Left colon (tissue), 2 donors: ENCODE measurements at places on chromosomes 2 and 18. TPM values are rescaled to one million over a fixed set of nuclear protein-coding genes. Genes with fewer than 3 reads are reported as not detected.

The GREB1 gene
- total RNA-seq, result 2.0 TPM

The SLC38A11 gene
- 5.7 TPM for total RNA-seq

The ZNF892 gene
- total RNA-seq, result 1.9 TPM

The DIPK1C gene
- total RNA-seq, result 0.06 TPM

DNA sequence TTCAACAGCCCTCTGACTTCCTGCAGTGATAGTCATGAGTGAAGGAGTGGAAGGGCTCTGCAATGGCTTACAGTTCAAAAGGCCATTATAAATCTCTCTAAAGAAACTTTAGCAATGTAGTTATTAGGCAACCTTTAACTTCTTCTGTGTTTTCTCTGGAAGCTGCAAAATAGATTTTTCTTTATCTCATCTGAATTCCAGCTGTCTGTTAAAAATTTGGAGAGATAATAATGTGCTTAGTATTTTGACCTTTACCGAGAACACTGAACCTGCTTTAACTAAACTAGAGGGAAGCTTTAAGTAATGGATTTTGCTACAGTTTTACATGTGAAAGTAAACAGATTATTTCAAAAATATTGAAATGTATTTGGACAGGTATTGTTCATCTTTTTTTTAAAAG lies 847.9 kb downstream of the ERBB4 start:
- DNase-seq, result no peak

- peak; percentile 43 for DNase-seq
These were observed 123.2 kb upstream of the BCL2L11 start for GRCh38 chr2:110997331-110998045.

GRCh38 chr2:7083580-7084509 lies 166.6 kb downstream of the RNF144A start:
- DNase-seq, result no peak

DNA sequence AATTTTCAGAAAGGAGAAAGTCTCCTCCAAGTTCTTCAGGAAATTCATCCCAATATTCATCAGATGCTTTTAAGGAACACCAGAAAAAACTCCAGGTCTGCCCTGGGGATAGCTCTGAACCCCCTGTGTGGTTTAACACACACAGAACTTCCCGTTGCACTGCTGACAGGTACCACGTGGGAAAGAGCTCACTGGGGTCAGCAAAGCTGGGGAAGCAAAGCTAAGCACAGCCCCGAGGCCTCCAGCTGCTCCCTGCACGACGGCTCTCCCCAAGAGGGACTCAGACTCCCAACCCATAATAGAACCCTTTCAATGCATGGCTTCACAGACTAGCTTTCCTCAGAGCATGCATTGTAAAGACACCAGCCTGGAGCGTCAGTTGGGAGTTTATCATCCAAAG lies 28.0 kb downstream of the ADI1 start:
- no peak for DNase-seq

- DNase-seq, result no peak
These were observed 46.1 kb downstream of the TTC39C start for GRCh38 chr18:24060644-24061043.

- no peak for DNase-seq
These were observed 5.8 kb downstream of the IL37 start for GRCh38 chr2:112916625-112917247.

DNA sequence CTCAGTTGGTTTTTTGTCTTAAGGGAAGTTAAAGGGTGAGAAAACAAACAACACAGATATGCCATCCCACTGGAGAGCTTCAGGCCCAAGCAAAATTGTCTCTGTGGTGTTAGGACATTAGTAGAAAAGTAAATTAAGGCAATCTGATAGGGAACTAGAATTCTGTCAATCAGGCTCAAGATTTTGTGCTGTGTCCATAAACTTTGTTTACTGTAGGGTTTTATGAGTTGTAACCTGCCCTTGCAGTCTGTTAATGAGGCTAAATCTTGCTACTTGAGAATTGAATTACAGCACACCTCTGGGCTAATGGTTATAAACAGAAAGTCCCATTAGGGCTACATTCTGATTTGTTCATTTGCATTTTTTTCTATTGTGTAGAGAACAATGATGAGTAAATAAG lies 78.0 kb upstream of the OTX1 start:
- DNase-seq, result no peak

GRCh38 chr2:200193791-200194190 lies 112.7 kb upstream of the SPATS2L start:
- DNase-seq, result no peak

DNA sequence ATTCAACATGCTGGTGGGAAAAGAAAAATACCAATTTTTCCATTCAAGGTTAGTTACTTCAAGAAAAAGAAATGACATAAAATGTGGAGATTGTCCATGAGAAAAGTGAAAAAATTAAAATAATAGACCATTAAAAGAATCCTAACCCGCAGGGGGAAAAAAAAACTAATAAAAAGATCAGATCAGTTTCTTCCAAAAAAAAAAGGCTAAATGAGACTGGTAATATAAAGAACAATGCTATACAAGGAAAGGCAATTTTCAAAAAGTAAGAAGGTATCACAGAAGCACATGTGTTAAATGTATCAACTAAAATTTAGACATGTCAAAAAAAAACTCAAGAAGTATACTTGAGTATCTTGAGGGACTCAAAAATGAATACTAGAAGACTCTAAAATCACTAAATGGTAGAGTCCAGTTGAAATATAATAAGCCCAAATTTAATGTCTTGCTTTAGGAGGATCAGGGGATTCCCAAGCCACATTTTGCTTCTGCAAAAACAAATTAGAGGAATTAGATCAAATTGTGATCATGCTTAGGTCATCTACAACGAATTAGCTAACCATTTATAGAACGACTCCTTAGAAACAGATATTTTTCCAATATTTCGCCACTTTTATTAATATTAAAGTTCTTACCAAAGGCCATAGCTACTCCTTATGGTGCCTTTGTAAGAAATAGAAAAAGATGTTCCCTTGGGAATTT lies 35.8 kb upstream of the GLS start:
- no peak for DNase-seq

GRCh38 chr2:15670981-15671380 lies 79.3 kb downstream of the DDX1 start:
- no peak for DNase-seq

DNA sequence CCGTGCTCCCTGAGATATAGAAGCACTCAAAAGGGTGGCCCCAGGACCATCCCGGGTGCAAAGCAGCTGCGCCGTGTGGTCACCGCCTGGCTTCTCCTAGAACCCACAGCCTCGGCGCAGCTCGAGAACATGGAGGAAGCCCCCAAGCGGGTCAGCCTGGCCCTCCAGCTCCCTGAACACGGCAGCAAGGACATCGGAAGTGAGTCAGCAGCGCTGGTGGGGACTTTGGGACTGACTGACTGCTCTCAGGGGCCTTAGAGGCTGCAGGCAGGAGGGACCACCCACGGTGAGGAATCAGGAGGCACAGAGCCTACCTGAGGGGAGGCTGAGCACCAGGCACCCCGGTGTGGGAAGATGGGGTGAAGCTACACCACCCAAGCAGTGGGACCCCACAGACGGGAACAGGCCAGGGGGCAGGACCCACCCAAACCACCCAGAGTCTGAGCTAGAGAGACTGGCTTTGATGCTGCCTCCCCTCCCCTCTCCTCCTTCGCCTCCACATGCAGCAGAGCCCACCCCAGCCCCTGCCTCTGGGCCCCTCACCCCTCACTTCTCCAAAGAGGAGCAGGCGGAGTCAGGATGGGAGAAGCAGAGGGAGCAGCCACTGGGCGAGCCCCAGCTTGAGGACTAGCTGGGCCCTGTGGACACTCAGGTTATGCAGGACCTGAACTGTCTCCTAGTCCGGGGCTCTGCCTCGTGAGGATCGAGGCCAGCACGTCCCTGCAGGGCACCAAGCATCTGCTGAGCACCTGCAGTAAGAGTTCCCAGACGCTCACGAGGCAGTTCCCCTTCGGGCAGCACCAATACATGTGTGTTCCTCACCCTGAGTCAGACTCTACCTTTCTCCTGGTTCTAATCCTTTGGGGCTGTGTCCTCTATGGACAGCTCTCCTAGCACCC lies 28.7 kb downstream of the MTERF4 start:
- no peak for DNase-seq

- no peak for DNase-seq
These were observed 207.0 kb upstream of the CXCR4 start for GRCh38 chr2:136324966-136325365.

GRCh38 chr2:121992700-121993099 lies 237.2 kb downstream of the TSN start:
- DNase-seq, result no peak
